AG04450 (cell line): ENCODE measurements at places on chromosomes 12 and 14. TPM values are rescaled to one million over a fixed set of nuclear protein-coding genes. Genes with fewer than 3 reads are reported as not detected.

Gene ITGB7
- 0.15 and 0.19 TPM in 2 replicates for polyA plus RNA-seq

Gene SDS
- not detected in 2 replicates for polyA plus RNA-seq

Gene SLC17A8
- not detected in 2 replicates for polyA plus RNA-seq

Gene CD4
- polyA plus RNA-seq: 24.8 and 24.9 TPM in 2 replicates

Gene GALNT8
- not detected in 2 replicates for polyA plus RNA-seq

Gene FRMD6
- polyA plus RNA-seq: 183 and 221 TPM in 2 replicates

Gene COX8C
- polyA plus RNA-seq: not detected in 2 replicates

Gene KLRG1
- polyA plus RNA-seq: 1.3 and 1.7 TPM in 2 replicates

Gene CD27
- polyA plus RNA-seq: not detected in 2 replicates

Gene C3AR1
- 0.52 and 0.71 TPM in 2 replicates for polyA plus RNA-seq

Gene OTOGL
- polyA plus RNA-seq: 0.05 and 0.07 TPM in 2 replicates

Gene CEP170B
- polyA plus RNA-seq: 4.2 and 4.3 TPM in 2 replicates

Gene KRT7
- 1.0 and 4.6 TPM in 2 replicates for polyA plus RNA-seq

Gene ZFHX2
- polyA plus RNA-seq: 0.09 and 0.14 TPM in 2 replicates

Gene GZMB
- polyA plus RNA-seq: not detected in 2 replicates

Gene AQP6
- not detected in 2 replicates for polyA plus RNA-seq

Gene VRTN
- not detected in 2 replicates for polyA plus RNA-seq

Gene ACVRL1
- 11.1 and 13.4 TPM in 2 replicates for polyA plus RNA-seq

Gene VPS33A
- polyA plus RNA-seq: 22.7 and 23.5 TPM in 2 replicates

Gene CD9
- 152 and 177 TPM in 2 replicates for polyA plus RNA-seq

DNA sequence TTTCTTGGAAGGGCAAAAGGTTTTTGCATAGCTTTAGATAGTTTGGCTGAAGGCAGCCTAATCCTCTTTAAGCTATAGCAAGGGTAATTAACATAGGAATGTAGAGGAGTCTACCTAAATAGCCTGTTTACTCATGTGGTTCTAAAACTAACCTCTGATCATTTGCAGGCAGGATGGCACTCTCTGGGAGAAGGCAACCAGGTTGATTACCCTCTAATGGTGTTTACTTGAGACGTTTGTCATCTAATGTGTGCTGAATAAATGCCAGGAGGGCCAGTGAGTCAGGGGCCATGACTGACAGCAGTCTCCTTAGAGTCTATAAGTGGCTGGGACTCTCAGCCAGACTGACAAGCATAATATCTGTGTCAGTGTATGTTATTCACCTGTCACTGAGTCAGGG is 286.4 kb downstream of the PCNX1 start:
- no peak for DNase-seq

DNA sequence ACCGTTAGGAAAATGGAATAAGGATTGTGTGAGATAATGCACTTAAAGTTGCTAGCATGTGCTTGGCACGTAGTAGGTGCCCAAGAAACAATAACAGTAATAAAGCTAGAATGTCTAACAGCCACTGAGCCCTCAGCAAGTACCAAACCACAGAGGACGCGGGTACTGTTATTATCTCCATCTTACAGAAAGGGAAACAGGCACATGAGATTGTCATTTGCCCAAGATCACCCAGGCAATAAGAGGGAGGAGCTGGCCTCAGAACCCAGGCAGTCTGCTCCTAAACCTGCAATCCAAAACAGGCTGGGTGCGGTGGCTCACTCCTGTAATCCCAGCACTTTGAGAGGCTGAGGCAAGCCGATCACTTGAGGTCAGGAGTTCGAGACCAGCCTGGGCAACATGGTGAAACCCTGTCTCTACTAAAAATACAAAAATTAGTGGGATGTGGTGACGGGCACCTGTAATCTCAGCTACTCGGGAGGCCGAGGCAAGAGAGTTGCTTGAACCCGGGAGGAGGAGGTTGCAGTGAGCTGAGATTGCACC is 5.1 kb upstream of the SDS start:
- no peak for DNase-seq

DNA sequence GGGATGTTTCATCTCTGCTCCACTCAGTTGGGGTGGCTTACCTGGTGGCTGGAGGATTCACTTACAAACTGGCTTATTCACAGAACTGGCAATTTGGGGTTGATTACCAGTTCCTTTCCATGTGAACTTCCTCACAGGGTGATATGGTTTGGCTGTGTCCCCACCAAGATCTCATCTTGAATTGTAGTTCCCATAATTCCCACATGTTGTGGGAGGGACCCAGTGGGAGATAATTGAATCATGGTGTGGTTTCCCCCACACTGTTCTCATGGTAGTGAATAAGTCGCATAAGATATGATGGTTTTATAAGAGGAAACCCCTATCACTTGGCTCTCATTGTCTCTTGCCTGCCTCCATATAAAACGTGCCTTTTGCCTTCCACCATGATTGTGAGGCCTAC is 26.9 kb upstream of the IGF1 start:
- no peak for DNase-seq

GRCh38 chr12:19220852-19221466 is 91.4 kb downstream of the PLEKHA5 start:
- no peak for DNase-seq

- no peak for DNase-seq
These were observed 67.2 kb downstream of the CCDC88C start for GRCh38 chr14:91350483-91350812.

GRCh38 chr12:62730649-62731048 is 204.3 kb downstream of the PPM1H start:
- DNase-seq: no peak

GRCh38 chr12:112907415-112908157 is 824 bp downstream of the OAS1 start:
- no peak for DNase-seq

- DNase-seq: no peak
These were observed 18.4 kb downstream of the FGD6 start for GRCh38 chr12:95198914-95199313.

DNA sequence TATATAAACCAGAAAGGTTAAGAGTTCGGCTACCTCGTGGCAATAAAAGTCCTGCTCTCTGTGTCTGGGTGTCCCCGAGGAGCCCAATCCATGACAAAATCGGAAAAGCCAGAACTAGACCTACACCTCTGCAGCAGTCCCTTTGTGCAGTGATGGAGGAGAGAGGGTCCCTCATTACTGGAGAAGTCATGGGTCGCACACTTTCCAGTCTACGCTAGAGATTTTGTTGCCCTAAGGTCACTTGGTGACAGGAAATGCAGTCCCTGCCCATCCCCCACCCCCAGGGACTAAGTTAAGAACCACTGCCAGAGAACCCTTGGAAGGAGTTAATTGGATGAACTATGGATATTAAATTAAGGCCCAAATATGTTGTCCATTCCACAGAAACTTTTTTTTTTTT is 104.4 kb upstream of the ATF7IP start:
- no peak for DNase-seq

- DNase-seq: no peak
These were observed 177.0 kb upstream of the PRMT8 start for GRCh38 chr12:3313675-3314663.

- DNase-seq: no peak
These were observed 5.1 kb downstream of the CLMN start for GRCh38 chr14:95314609-95315008.

- no peak for DNase-seq
These were observed 25.6 kb downstream of the AKAP6 start for GRCh38 chr14:32354716-32355115.

GRCh38 chr14:100132161-100132902 is 27.1 kb downstream of the DEGS2 start:
- DNase-seq: no peak

DNA sequence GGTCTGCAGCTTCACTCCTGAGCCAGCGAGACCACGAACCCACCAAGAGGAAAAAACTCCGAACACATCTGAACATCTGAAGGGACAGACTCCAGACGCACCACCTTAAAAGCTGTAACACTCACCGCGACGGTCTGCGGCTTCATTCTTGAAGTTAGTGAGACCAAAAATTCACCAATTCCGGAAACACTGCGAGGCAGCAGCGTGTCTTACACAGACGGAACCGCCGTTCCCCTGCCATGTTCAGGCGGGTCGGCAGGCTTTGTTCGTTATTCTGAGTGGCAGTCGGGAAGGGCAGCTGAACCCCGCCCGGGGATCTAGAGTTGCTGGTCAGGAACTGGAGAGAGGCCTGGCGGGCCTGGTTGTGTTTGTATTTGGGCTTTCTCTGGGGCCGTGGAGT is 20.3 kb upstream of the LPCAT3 start:
- no peak for DNase-seq

GRCh38 chr14:67569011-67569650 is 30.9 kb downstream of the PIGH start:
- DNase-seq: no peak

DNA sequence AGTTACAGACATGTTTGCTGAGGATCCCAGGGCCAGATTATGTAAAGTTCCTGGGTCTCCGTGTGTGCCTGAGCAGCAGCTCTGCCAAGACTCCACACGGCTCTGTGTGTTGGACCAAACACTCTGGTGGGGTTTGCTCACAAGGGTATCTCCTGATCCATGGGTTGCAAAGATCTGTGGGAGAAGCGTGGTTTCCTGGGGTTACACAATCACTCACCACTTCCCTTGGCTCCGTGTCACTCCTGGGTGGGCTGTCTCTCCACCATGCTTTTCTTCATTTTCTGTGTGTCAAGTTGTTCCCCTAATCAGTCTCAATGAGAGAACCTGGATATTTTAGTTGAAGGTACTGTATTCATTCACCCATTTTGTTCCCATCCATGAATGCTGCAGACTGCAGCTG is 1088.8 kb downstream of the FSCB start:
- no peak for DNase-seq

GRCh38 chr12:118102070-118102469 is 1.7 kb downstream of the VSIG10 start:
- DNase-seq: no peak

- DNase-seq: no peak
These were observed 91.9 kb upstream of the MANSC4 start for GRCh38 chr12:27871946-27872345.

DNA sequence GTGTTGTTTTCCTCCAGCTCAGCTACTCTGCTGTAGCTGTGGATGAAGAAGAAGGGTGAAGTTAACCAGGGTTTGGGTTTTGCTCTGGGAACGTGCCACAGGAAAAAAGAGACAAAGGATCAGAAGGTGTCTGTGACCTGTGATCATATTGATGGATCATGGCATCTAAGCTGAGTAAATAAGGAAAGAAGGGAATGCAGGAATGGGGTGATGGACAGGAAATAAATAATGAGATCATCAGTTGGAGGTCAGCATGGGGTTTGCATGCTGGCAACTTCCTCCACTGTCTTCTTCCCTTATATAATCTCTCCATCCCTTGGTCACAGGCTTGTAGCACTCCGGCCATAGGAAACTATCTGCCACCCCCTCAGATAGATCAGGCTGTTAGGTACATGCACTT is 430.3 kb upstream of the PDE3A start:
- no peak for DNase-seq

DNA sequence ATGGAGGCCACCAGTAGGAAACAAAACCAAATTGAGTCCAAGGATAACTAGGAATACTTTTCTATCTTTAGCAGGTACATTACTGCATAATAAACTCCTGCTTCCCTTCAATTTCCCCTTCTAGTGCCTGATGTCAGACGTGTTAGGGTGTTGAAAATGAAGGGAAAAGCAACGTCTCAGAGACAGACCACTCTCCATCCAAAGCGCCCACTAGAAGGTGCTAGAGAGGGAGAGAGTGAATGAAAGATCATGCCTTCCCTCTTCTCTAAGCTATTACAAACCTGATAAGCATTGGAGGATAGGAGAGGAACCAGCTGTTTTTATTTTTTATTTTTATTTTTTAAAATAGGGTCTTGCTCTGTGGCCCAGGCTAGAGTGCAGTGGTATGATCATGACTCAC is 64.1 kb downstream of the ZNF641 start:
- no peak for DNase-seq

- DNase-seq: no peak
These were observed 217.8 kb upstream of the EGLN3 start for GRCh38 chr14:34168656-34169055.

- DNase-seq: no peak
These were observed 40.0 kb downstream of the KIF21A start for GRCh38 chr12:39402922-39403321.

DNA sequence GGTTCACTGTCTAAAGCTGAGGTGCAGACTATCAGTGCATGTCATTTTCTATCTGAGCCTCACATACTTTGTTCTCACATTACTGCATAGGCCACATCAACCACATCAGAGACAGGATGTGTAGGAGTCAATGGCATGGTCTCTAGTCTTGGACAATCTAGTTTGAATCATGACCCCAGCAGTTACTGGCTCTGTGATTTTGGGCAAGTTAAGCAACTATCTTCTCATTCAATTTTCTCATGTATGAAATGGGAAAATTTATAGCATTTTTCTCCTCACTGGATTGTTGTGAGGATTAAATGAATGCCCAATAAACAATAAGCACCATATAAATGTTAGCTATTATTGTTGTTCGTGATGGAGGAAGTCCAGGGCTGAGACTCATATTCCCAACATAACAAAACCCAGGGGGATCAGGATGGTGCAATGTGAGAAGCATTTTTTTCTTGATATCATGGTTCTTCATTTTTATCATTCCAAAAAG is 432.6 kb downstream of the LRIG3 start:
- no peak for DNase-seq

DNA sequence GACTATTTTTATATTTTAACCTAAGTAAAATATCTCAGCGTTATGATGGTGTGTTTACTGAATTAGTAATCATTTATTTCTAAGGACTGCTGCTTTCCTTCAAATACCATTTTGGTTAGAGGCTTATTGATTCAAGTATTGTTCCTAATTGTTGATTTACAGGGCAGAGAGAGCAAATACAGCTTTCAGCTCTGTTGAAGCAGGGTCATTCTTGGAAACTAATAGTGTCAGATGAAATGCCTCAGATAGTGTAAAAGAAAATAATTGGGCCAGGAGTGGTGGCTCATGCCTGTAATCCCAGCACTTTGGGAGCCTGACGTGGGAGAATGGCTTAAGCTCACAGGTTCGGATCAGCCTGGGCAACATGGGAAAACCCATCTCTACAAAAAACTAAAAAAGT is 249.3 kb downstream of the FUT8 start:
- DNase-seq: no peak

GRCh38 chr12:57011438-57012424 is 4.6 kb downstream of the TAC3 start:
- DNase-seq: no peak

GRCh38 chr14:103131580-103131979 is 8.3 kb downstream of the TNFAIP2 start:
- no peak for DNase-seq

DNA sequence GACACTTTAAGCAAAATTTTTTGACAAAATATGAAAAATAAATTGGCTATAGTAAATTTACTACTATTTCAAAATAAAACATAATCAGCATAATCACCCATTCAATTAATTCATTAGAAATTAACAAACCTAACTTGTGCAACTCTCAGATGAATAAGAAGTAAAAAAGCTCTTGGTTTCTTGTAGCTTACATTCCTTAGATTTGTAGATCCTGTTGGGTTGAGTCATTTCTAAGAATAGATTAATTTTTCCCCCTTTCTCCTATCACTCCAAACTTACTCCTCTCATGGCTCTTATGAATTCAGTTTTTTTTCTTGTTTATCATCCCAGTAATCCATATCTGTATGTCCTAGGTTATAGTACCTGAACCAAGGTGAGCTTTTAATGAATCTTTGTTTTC is 230.9 kb upstream of the LRIG3 start:
- no peak for DNase-seq

GRCh38 chr14:35046751-35047536 is 872 bp downstream of the FAM177A1 start:
- no peak for DNase-seq

GRCh38 chr14:32050878-32051277 is 26.2 kb upstream of the ARHGAP5 start:
- DNase-seq: no peak

GRCh38 chr12:47783024-47783755 is 10.2 kb downstream of the SLC48A1 start:
- no peak for DNase-seq
